Activated CD4-positive, alpha-beta T cell treated with anti-CD3 and anti-CD28 coated beads for 36 hours (primary cell): ENCODE measurements at places on chromosomes 16 and 17. TPM values are rescaled to one million over a fixed set of nuclear protein-coding genes. Genes with fewer than 3 reads are reported as not detected.

DNA sequence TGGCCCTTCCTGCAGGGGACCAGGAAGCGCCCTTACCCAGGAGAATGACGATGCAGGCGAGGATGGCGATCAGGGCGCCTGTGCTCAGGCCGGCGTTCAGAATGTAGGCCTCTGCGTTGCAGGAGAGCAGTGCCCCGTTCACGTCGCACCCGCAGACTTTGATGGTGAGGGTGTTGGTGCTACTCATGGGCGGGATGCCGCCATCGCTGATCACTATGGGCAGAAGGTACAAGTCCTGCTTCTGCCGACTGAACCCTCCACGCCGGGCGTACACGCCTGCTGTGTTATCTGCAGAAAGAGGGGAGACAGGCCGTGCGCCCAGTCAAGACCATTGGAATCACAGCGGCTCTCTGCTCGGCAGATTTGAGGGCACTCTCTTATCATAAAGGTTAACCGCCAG is 171.1 kb downstream of the CDH11 start:
- H3K27me3 ChIP-seq = no peaks in the 10 kb centered on the region
- no peak overlapping the region for H3K27ac ChIP-seq
- DNase-seq = no peak
- H3K36me3 ChIP-seq = no peaks in the 10 kb centered on the region

- peak overlapping the region; percentile 45 for H3K4me3 ChIP-seq
- no peak overlapping the region for H3K27ac ChIP-seq
- peak; percentile 62 for DNase-seq
- H3K4me1 ChIP-seq = peaks cover 14% of the 10 kb centered on the region
- peaks cover 41% of the 10 kb centered on the region for H3K27me3 ChIP-seq
Observed at GRCh38 chr17:61409301-61410112, 9.9 kb downstream of the TBX2 start.

DNA sequence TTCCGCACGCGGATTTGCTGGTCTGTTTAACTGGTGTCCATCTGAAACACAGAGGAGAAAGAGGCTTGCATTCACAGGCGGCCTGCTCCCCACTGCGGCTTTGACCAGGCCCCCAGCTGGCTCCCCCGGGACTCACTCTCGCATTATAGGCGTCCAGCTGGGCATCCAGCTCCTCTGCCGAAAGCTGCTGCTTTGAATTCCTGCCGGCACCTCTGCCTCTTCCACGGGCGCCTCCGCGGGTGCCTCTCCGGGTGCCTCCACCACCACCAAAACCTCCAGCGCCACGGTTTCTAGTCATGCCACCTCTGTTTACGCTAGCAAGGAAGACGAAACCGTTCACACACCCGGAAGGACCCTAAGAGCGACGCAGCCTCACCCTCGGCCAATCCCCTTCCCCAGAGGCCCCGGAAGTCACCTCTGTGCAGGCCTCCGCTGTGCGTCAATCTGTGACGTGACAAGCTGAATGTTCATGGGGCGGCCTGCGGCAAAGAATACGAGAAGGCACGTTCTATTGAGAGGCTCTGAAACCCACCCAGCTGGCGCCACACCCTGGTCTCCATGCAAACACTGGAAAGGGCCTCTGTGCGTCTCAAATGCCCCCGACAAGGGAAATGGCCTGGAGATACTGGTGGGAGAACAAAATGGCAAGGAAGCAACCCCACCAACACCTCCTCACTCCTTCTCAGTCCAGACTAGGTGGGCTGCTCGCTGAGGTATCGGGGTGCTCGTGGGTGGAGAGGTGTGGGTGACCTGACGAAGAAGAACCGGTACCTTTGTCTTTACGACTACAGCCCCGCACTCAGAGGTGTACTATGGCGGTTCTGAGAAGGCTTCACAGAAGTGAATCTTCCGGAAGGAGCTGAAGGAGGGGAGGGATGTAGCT is 3.0 kb downstream of the ALYREF start:
- peaks cover 61% of the 10 kb centered on the region for H3K36me3 ChIP-seq
- DNase-seq = no peak
- H3K27me3 ChIP-seq = no peaks in the 10 kb centered on the region
- H3K4me1 ChIP-seq = peaks cover 29% of the 10 kb centered on the region

- H3K27me3 ChIP-seq = no peaks in the 10 kb centered on the region
- H3K27ac ChIP-seq = no peak overlapping the region
- H3K4me1 ChIP-seq = peaks cover 24% of the 10 kb centered on the region
- H3K36me3 ChIP-seq = no peaks in the 10 kb centered on the region
- DNase-seq = no peak
- no peak overlapping the region for H3K4me3 ChIP-seq
Observed at GRCh38 chr17:46262271-46262670, 32.7 kb upstream of the LRRC37A start.

GRCh38 chr17:57751348-57751971 is 6.4 kb upstream of the CCDC182 start:
- H3K27me3 ChIP-seq = peaks cover 2% of the 10 kb centered on the region
- no peak for DNase-seq
- H3K36me3 ChIP-seq = no peaks in the 10 kb centered on the region
- no peak overlapping the region for H3K4me3 ChIP-seq
- H3K27ac ChIP-seq = no peak overlapping the region

GRCh38 chr17:46785696-46786095 is 32.8 kb downstream of the WNT3 start:
- no peak overlapping the region for H3K4me3 ChIP-seq
- no peak overlapping the region for H3K27ac ChIP-seq
- DNase-seq = no peak
- H3K27me3 ChIP-seq = peaks cover 3% of the 10 kb centered on the region
- H3K4me1 ChIP-seq = no peaks in the 10 kb centered on the region

- H3K27ac ChIP-seq = no peak overlapping the region
- peaks cover 18% of the 10 kb centered on the region for H3K27me3 ChIP-seq
- no peaks in the 10 kb centered on the region for H3K4me1 ChIP-seq
- DNase-seq = no peak
- no peak overlapping the region for H3K4me3 ChIP-seq
Observed at GRCh38 chr17:58832514-58832913, 76.9 kb downstream of the PPM1E start.

- no peaks in the 10 kb centered on the region for H3K4me1 ChIP-seq
- peak; percentile 81 for DNase-seq
- H3K36me3 ChIP-seq = no peaks in the 10 kb centered on the region
- peaks cover 7% of the 10 kb centered on the region for H3K27me3 ChIP-seq
- no peak overlapping the region for H3K27ac ChIP-seq
- no peak overlapping the region for H3K4me3 ChIP-seq
Observed at GRCh38 chr17:79045842-79046196, 21.9 kb downstream of the C1QTNF1 start.

GRCh38 chr17:6823011-6823442 is 8.5 kb downstream of the TEKT1 start:
- DNase-seq = no peak
- H3K27me3 ChIP-seq = peaks cover 26% of the 10 kb centered on the region
- H3K4me3 ChIP-seq = no peak overlapping the region
- no peak overlapping the region for H3K27ac ChIP-seq
- H3K36me3 ChIP-seq = no peaks in the 10 kb centered on the region

GRCh38 chr17:68570526-68570925 is 30.6 kb downstream of the FAM20A start:
- H3K4me1 ChIP-seq = no peaks in the 10 kb centered on the region
- peaks cover 5% of the 10 kb centered on the region for H3K27me3 ChIP-seq
- no peak for DNase-seq
- H3K36me3 ChIP-seq = no peaks in the 10 kb centered on the region

DNA sequence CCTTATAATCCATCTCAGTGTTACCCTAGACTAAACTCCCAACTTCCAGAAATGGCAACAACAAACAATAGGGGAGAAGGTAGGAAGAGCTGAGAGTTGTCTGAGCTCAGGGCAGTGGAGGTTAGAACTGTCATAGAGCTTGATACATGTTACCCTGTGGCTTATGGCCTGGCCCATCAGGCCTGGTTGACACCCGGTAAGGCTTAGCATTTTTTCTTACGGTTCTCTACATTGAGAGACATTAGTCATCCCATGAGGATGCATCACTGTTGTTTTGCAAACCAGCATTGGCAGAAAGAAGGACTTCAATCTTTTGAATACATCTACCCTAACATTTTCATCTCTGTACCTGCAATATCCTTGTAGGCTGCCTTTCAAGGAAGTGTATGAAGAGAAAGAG is 226.6 kb downstream of the PHKB start:
- no peak overlapping the region for H3K27ac ChIP-seq
- peaks cover 3% of the 10 kb centered on the region for H3K4me1 ChIP-seq
- H3K4me3 ChIP-seq = no peak overlapping the region
- no peaks in the 10 kb centered on the region for H3K27me3 ChIP-seq
- no peak for DNase-seq

GRCh38 chr17:66276328-66276937 is 26.0 kb upstream of the PRKCA start:
- H3K36me3 ChIP-seq = no peaks in the 10 kb centered on the region
- no peak overlapping the region for H3K27ac ChIP-seq
- peaks cover 7% of the 10 kb centered on the region for H3K4me1 ChIP-seq
- no peak for DNase-seq
- H3K4me3 ChIP-seq = no peak overlapping the region
- no peaks in the 10 kb centered on the region for H3K27me3 ChIP-seq

GRCh38 chr16:63530208-63530607 is 1494.0 kb upstream of the CDH8 start:
- no peak overlapping the region for H3K27ac ChIP-seq
- H3K4me3 ChIP-seq = no peak overlapping the region
- H3K27me3 ChIP-seq = no peaks in the 10 kb centered on the region
- H3K36me3 ChIP-seq = no peaks in the 10 kb centered on the region

GRCh38 chr16:785563-786535 is 2.3 kb downstream of the RPUSD1 start:
- peak overlapping the region; percentile 25 for H3K27ac ChIP-seq
- DNase-seq = peak; percentile 85
- peaks cover 13% of the 10 kb centered on the region for H3K4me1 ChIP-seq
- H3K4me3 ChIP-seq = peak overlapping the region; percentile 88
- peaks cover 8% of the 10 kb centered on the region for H3K36me3 ChIP-seq
- H3K27me3 ChIP-seq = no peaks in the 10 kb centered on the region

GRCh38 chr17:6780886-6781285 is 4.9 kb downstream of the FBXO39 start:
- no peak for DNase-seq
- no peak overlapping the region for H3K4me3 ChIP-seq
- no peak overlapping the region for H3K27ac ChIP-seq
- peaks cover 6% of the 10 kb centered on the region for H3K36me3 ChIP-seq
- peaks cover 26% of the 10 kb centered on the region for H3K27me3 ChIP-seq
- H3K4me1 ChIP-seq = peaks cover 5% of the 10 kb centered on the region

DNA sequence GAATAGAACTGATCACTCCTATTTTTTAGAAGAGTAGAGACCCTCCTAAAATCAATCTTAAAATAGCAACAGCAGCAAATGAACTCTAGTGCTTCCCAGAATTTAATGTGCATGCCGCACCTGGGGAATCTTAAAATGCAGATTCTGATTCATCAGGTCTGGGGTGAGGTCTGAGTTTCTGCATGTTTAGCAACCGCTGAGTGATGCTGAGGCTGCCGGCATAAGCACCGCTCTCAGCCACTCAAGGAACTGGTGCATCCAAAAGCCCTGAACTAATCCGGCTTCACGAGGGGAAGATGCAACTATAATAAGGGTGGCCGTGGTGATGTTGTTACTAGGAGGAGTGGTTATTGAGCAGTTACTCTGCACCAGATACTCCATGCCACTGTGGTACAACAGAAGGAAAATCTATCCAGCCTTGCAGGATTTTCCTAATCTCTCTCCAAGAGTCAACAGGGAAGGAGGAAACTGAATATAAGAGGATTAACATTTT is 19.7 kb downstream of the SDK2 start:
- no peak overlapping the region for H3K27ac ChIP-seq
- no peaks in the 10 kb centered on the region for H3K27me3 ChIP-seq
- H3K4me3 ChIP-seq = no peak overlapping the region
- H3K4me1 ChIP-seq = no peaks in the 10 kb centered on the region

DNA sequence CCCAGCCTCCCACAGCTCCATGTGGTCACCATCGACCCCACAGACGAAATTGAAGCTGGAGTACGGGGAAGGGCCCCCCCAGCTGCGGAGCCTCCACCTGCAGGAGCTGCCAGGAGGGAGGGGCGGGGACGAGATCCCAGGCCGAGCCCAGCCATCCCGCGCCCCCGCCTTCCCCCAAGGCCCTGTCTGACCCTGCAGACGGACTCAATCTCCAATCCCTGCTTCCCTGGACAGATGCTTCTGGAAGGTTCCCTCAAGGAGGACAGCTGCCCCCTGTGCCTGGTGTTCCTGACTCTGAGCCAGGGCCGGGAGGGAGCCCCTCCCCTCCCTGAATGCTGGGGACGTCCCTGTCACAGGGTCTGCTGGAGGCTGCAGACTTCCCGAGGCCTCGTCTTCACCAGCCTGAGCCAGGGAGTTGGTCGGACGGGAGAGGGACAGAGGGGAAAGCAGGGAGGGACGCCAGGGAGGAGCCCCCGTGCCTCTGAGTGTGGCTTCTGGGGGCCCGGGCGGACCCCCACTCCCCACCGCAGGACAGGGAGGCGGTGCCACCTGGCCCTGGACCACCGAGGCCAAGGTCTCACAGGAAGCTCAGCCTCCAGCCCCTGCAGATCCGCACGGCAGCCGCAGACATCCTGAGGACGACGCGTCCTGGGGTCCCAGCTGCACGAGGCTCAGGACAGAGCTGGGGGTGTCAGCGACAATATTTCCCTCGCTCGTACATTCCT is 21.3 kb upstream of the C1QTNF8 start:
- DNase-seq = no peak
- H3K27ac ChIP-seq = no peak overlapping the region
- H3K4me3 ChIP-seq = no peak overlapping the region
- H3K36me3 ChIP-seq = no peaks in the 10 kb centered on the region
- H3K4me1 ChIP-seq = no peaks in the 10 kb centered on the region

- peak; percentile 87 for DNase-seq
- peaks cover 19% of the 10 kb centered on the region for H3K27me3 ChIP-seq
- H3K4me3 ChIP-seq = peak overlapping the region; percentile 87
- H3K36me3 ChIP-seq = peaks cover 28% of the 10 kb centered on the region
Observed at GRCh38 chr17:732902-733720, 715 bp downstream of the TLCD3A start.

- H3K4me3 ChIP-seq = no peak overlapping the region
- H3K4me1 ChIP-seq = no peaks in the 10 kb centered on the region
- peaks cover 10% of the 10 kb centered on the region for H3K36me3 ChIP-seq
- no peak for DNase-seq
- no peaks in the 10 kb centered on the region for H3K27me3 ChIP-seq
Observed at GRCh38 chr16:10339777-10340732, 45.8 kb upstream of the ATF7IP2 start.

ANKRD40CL gene
- not detected for total RNA-seq

SLC38A8 gene
- not detected for total RNA-seq

COX6A2 gene
- total RNA-seq = not detected

EPN3 gene
- not detected for total RNA-seq
